NCI-H1048 (cell line): ENCODE measurements at places on chromosomes 3 and 15.

DNA sequence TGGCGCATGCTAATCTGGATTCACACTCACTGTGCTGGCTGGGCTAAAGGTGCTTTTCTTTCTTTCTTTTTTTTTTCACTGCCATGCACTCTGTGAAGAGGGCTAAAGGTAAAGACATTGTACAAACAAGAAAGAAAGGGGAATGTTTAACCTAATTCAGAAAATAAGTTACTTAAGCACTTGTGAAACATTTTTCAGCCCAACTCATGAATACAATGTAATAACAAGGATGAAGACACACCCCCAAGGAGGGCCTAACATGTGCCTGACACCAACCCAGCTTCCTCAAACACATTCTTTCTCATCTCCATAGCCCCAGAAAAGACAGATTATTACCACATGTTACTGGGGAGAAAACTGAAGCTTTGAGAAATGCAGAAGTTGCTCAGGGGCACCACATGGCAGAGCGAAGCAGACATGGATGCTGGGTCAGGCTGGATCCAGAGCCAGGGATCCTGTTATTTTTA, 5.7 kb downstream of the STIMATE start:
- DNase-seq, result no peak

GRCh38 chr3:63922491-63923199, 10.5 kb upstream of the SCAANT1 start:
- no peak for DNase-seq

DNA sequence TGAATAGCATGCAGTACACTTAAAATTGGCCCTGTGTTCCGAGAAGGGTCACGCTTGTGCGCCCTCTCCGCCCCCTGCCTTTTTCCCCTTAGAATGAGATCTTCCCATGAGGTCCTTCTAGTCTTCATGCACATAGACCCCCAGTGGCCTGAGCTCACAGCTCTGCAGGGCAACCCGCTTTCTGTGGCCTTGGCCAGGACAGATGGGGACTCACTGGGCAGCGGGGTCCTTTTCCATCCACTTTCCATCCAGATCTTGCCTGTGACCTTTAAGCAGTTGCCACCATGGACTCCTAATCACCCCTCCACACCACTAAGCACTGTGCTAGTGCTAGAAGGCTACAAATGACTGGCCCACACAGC, 244.4 kb downstream of the UACA start:
- DNase-seq, result no peak

DNA sequence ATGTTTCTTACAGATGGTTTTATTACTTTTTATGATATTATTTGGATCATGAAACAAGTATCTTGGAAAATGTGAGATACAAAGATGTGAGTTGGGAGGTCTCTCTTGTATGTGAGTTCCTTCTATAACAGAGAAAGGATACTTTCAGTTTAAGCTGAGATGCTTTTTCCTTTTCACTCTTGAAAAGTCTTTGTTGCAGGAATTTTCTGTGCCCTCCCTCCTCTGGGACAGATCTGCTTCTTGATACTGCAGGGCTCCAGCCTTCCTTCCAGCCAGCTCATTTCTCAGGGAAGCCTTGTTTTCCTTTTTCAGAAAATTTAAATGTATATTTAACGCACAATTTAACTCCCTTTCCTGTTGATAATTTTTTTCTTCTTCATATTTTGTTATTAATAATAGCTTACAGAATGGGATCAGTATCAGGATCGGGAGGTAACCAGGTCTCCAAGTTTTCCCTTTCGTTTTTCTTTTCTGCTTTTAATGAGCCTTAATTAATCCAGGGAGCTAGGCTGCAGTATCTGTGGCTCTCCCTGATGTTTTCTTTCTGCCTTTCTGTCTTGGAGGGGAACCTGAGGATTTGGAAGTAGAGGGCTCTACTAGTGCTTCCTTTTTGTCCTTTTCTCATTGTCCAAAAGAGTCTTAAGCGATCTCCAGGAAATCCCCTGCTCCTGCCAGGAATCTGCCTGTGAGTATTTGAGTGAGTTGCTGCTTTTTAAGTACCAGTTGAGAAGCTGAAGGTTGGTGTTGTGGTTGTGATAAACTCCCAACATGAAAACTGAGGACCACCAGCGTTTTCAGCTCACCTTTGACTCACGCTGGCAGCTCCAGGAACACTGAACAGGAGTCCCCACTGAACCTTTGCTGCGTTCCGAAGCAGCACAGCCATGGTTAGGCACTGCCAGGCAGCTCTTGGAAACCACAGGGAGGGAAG, 105.7 kb downstream of the IGF1R start:
- no peak for DNase-seq

DNA sequence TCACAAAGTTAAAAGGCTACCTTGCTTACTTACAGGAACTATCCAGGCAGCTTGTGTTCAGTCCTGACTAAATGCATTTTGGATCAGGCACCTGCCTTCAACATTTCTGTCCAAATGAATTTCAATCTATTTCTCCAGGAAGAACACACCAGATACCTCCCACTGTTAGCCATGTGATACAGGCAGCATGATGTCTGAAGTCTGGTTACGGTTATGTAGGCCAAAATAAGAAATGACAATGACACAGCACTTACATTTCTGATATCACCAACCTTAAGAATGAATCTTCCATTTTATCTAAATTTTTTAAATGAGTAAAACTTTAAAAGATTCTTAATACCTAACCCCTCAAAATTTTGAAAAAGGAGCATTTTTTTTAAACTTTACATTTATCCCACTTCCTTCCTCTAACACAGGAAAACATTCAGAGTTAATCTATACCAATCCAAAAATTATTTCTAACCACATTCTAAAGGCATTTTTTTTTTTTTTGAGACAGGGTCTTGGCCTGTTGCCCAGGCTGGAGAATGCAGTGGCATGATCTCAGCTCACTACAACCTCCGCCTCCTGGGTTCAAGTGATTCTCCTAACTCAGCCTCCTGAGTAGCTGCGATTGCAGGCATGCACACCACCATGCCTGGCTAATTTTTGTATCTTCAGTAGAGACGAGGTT, at the start of gene MAP4:
TSS of gene MAP4 (minus strand) at position 116 of the 673 bp plus-strand sequence. CDS start 17,556 bp downstream, outside the sequence.
- DNase-seq, result no peak

GRCh38 chr15:74037171-74038117, 42.9 kb downstream of the PML start:
- DNase-seq, result no peak

GRCh38 chr3:122843604-122844003, 48.7 kb downstream of the SLC49A4 start:
- no peak for DNase-seq

GRCh38 chr15:68897016-68897415, 33.3 kb upstream of the SPESP1 start:
- no peak for DNase-seq

DNA sequence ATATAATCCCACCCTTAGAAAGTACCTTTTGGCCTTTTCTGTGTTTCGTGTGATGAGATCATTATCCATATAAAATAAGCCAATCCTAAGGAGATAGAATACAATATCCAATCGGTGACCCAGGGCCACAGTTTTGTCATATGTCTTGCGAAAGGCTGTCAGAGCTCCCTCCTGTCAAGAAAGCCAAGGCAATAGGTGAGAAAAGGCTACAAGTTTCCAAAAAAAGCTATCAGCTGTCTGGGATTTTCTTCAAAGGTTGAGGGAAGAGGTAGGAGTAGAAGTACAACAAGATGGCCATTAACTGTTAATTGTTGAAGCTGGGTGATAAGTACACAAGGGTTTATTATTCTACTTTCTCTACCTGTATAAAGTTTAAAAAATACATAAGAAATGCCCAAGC, 4.0 kb downstream of the PSMD6 start:
- DNase-seq, result no peak

DNA sequence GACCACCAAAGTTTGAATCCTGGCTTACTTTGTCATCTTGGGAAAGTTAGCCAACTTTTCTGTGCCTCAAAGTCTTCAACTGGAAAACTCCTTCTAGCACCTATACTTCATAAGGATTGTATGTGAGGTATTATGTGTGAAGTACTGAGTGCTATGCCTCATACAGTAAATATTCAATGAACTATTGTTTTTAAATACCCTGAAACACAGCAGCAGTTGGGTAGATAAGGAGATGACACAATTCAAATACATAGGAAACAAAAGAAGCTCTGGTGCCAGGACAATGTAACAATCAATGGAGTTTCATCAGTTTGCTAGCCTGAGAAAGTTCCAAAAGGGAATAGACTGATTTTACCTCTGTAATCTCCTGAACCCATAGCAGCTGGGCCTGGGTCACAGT, 43.3 kb downstream of the TUBGCP4 start:
- DNase-seq, result no peak

DNA sequence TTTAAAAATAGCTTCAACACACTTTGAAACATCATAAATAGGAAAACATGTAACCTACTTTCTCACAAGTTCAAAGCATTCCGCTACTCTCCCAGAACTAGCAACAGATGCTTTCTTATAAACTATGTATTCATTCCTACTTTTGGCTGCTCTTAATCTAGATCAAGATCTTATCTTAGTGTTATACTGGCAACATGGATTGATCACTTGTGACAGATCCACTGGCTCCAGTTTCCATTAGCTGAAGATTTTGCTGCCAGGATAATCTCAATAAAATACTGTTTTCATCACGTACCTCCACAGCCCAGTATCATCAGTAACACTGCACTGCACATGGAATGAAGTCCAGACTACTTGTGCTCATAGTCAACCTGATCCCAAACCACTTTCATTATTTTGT, 491.7 kb upstream of the AGTR1 start:
- DNase-seq, result no peak

GRCh38 chr15:50259276-50259675, 6.2 kb downstream of the HDC start:
- DNase-seq, result no peak

- DNase-seq, result no peak
These were observed 252.5 kb downstream of the CDIN1 start for GRCh38 chr15:36831904-36832287.

DNA sequence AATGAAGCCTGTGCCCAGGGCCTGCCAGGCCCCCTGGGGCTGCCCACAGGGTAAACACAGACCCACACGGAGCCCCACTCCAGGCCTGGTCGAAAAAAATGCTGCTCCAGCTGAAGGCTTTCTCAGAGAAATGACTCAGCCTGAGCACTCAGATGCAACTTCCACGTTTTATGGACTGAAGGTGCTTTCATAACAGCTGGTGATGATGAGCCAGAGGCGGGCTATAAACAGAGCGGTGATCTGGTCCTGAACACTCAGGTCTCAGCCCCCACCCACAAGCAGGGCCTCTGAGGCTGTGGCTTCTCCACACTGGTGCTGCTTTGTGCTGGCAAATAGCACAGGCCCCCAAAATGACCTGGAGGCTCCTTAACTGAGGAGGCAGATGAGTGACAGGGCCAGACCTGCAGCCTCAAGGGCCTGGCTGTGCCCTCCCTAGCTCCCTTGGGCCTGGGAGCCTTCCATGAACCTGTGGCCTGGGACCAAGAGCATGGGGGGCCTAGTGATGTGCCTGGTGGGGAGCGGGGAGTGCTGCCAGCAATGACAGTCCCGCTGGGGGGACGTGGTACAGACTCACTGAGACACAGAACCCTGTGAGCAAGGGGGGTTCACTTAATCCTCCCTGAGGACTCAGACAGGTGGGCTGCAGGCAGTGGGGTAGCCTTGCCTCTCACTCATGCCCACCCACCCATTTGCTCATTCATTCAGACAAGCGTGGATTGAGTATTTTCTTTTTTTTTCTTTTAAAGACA, 23.0 kb upstream of the FURIN start:
- DNase-seq, result no peak
